ENCODE measurements at places on chromosomes 3 and 15.

GRCh38 chr15:100372739-100373119 lies 31.0 kb upstream of the ADAMTS17 start:
- DNase-seq, result no peak

DNA sequence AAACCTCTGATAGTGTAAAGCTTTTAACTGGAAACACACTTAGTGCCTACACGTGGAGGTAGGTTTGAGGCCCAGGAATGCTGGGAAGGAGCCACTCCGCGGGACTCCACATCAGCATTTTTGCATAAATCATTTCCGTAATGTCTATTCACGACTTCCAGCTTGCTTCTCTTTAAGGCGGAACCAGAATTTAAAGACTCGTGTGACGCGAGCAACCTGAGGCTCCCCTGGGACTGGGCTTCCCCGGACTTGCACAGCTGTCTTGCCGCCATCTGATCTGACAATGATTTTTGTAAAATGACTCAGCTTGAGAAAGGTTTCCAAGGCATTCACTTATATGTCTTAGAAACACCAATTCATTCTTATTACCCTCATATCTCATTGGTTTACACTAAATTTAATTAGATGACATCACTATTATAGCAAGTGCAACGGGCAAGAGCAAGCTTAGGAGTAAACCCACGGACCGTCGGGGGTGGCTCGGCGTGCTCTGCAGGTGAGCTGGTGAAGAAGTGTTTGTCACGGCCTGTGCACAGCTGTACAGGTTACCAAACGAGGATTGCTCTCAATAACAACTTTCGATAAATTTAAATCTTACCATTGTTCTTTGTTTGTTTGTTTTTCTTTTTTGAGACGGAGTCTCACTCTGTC lies 95.2 kb downstream of the CHSY1 start:
- no peak for DNase-seq

DNA sequence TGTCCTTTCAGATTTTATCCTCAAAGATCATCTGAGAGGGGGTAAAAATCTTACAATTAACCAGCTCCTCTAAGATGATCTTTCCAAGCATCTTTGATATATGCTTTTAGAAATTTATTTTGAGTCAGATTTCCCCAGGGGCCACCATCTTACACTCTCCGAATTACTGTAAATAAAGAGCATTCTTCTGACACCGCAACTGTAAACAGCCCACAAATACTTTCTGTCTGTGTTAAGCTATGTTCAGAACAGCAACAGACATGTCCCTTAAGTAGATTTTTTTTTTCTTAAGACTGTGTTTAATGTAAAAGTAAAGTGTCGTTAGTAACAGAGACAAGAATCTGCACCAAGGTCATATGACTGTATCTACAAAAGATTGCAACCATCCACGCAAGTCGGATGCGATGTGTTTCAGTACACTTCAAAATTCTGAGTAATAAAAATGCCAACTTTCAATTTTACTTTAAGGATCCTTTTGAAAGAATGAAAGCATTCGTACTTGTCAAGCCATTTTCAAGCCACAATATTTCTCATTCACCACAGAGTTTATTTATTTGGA lies 159.0 kb upstream of the KCNH8 start:
- no peak for DNase-seq

- DNase-seq, result no peak
Measured at GRCh38 chr3:54905920-54906319, 21.9 kb downstream of the LRTM1 start.

GRCh38 chr3:101638261-101638745 lies 38.6 kb downstream of the ZBTB11 start:
- DNase-seq, result no peak

DNA sequence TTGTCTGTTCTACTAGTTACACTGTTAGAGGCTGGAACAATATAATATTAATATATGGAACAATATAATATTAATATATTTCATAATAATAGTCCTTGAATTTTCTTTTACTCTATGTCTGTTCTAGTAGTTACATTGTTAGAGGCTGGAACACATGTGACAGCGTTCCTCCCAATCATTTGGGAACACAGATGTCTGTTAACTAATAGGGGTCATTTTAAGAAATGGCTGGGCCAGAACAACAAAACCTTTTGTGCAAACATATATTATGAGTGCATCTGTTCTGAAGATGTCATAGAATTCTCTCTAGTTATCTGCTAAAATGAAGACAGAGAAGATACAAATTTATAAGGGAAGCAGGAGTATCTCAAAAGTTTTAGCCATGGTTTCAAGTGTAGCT lies 114.0 kb upstream of the PDZRN3 start:
- no peak for DNase-seq
